NCI-H748 treated with DMSO at 0.1 percent for 48 hours (cell line): ENCODE measurements at places on chromosomes 2 and 18.

DNA sequence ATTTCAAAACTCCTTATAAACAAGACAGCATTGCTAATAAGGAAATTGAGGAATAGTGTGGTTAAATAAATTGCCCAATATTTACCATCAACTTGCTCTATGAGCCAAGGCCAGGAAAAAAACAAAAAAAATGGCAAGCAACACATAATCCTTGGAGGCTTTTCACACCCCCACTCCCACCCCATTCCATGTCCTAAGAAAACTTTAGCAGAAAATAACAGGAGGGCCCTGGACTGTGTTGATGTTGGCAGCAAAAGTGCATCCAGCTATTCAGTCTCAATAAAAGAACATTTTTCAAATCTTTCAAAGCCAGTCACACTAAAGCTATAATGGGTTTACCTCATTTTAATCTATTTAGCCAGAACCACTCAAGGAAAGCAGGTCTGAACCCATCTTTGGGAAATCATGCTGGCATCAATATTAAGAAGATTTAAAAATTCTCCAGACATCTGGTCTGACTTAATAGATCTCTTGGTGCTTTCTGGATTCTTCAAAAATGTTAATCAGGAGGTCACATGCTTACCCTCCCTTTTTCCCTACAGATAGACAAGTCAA, 34.6 kb upstream of the STK17B start:
- DNase-seq = no peak

- DNase-seq = peak; percentile 93
These were observed 786.8 kb downstream of the KCNJ3 start for GRCh38 chr2:155485141-155485842.

DNA sequence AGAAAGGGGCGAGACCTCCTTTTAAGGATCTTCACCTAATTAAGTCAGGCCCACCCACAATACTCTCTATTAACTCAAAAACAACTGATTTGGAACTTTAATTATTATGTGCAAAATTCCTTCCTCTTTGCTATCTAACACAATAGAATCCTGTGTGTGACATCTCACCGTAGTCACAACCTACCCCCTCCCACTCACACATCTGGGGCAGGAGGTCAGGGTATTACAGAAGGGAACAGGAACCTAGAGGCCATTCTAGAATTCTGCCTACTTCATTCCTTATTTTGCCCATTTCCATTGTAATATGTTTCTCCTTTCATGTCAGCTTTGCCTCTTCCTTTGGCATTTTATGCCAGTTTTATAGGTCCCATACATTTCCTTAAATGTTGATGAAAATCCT, 829.3 kb upstream of the ID2 start:
- DNase-seq = no peak

- DNase-seq = no peak
These were observed 543.7 kb downstream of the XIRP2 start for GRCh38 chr2:167431949-167432348.

GRCh38 chr2:101697124-101698013, at the start of gene MAP4K4:
Gene MAP4K4 (plus strand): TSS chr2:101697707. CDS start chr2:101698081, 374 bp downstream.
- DNase-seq = peak; percentile 13

- DNase-seq = peak; percentile 46
These were observed 25.1 kb upstream of the ARHGAP25 start for GRCh38 chr2:68709421-68709911.

DNA sequence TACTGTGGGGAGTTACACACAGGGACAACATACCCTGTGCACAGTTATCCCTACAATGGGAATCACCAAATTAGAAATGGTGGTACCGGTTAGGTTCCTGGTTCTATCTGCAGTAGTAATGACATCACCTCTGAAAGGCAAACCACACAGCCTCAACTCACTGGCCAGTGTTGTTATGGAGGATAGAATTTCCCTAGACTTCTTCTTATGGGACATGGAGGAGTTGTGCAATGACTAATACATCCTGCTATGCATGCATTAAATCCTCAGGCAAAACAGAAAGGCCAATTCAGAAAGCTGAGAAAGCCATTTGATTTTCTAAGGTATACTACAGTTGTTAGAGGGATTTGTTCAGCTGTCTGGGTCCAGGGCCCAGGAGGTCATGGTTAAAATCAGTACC, 439.3 kb downstream of the TMX3 start:
- DNase-seq = no peak

- no peak for DNase-seq
These were observed 48.9 kb downstream of the COX7A2L start for GRCh38 chr2:42312106-42312505.

- DNase-seq = no peak
These were observed 344.0 kb downstream of the ARHGAP15 start for GRCh38 chr2:143473216-143473615.

- DNase-seq = no peak
These were observed 53.9 kb downstream of the TNFRSF11A start for GRCh38 chr18:62379051-62379450.

- peak; percentile 72 for DNase-seq
These were observed at the start of gene ASXL3 for GRCh38 chr18:33577685-33578517. Gene ASXL3 (plus strand): TSS chr18:33578219. CDS start chr18:33578632, 413 bp downstream.

GRCh38 chr2:9278439-9278838, 71.8 kb downstream of the ASAP2 start:
- no peak for DNase-seq

DNA sequence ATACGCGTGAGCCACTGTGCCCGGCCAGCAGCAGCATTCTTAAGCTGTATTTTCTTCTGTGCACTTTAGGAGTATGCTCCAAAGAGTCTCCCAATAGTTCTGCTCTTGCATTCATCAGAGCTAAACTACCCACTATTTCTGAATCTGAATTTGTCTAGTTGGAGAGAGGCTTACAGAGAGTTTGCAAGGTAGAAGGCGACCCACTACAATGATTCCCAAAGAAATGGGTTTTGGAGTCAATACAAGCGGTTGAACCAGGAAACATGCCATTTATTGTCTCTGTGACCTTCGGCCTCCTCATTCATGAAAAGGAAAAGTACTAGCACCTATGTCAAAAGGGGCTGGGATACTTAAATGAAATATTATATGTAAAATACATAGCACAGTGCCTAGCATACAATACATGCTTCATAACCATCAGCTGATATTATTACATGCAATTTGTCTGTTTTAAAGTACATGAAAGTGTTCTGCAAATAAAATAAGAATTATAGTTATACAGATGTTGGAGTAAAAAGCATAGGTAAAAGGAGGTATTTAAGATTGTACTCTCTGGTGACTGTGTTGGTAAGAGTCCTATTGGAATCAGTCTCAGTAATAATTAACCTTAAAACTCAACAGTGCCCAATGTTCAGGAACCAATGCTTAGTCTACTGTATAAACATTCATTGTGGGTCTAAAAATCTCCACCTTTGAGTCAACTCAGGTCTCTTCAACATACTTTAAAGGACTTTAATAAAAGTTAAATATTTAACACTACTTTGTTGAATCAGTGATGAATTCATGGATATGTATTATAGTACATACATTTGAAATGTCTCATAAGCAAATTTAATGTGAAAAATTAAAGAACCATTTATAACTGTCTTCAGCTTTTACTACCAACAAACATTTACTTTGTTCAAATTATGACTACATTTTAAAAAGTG, 89.8 kb upstream of the GRB14 start:
- DNase-seq = no peak

DNA sequence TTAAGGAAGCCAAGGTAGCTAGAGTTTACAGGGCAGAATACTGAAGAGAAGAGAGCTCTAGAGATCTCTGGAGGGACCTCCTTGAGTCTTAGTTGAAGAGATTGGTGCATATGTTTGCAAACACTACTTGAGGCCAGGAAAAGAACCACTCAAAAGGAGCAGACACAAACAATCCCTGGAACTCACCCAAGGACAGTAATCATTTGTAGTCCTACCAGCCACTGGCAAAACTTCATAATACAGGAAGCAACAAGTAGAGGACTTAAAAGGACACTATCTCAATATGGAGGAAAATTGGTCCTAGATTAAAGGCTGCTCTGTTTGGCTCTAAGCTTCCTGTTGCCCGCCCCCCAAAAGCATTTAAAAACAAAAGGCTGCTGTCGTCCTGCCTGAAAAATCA, 46.9 kb upstream of the UBXN4 start:
- no peak for DNase-seq

- DNase-seq = no peak
These were observed 60.6 kb downstream of the SLC4A3 start for GRCh38 chr2:219687882-219688559.

GRCh38 chr2:164882276-164882675, 40.7 kb upstream of the COBLL1 start:
- no peak for DNase-seq

- peak; percentile 27 for DNase-seq
These were observed 83.0 kb downstream of the LPIN1 start for GRCh38 chr2:11829324-11829946.

DNA sequence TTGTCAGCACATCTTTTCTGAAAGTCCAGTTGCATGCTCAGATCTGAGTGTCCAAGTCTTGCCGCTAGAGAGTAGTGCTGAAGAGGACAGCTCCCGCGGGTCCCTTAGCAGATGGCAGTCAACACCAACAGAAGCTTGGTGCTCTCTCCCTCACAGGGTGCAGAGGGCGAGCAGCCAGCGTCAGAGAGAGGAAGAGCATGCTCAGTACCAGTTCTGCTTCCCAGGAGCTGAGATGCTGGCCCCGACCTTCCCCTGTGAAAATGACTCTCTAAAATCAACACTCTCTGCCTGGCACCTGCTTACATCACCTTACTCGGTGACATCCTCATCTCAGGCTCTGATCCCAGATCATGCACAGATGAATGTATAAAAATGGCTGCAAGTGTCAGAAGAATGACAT, 86.0 kb upstream of the TWIST2 start:
- no peak for DNase-seq

DNA sequence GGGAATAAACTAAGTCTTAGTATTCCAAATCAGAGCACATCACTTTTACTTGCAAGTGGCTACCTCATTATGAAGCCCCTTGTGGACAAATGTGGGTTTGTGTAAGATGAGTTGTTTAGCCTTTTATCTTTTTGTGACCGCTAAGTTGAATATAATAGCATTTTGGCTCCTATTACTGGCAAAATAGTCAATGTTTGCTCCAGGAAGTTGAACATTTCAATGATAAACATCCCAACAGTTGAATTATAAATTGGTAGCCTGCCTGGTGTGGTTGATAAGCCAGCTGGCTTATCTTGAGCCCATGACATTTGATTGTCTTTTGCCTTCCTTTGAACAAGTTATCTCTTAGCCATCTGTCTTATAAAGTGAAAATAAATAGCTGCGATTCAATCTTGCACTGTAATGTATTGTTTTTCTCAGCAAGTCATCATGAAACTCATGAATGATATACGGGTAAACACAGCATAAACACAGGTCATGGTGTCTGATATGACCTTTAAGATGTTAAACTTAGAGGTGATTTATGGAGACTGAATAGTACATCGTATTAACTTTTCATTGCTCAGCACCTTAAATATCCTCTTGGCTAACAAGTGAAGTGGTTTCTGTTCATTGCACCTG, 338.4 kb downstream of the SOCS6 start:
- peak; percentile 24 for DNase-seq

GRCh38 chr2:37984589-37984988, 59.5 kb downstream of the RMDN2 start:
- DNase-seq = no peak

DNA sequence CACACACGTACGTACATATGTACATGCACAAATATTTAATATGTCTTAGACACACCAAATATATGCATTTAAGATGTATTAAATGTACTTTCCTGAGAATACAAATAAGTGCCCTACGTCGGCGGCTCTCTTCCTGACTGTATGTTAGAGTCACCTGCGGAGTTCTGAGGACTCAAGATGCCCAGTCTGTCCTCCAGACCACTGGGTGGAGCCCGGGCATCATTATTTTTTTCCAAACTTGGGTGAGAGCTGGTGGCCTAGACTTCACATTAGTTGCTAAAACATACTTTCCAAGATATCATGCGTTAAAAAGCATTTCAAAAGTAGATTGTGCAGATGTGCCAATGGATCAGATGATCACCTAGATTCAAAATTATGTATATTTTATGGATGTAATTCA, 2.9 kb downstream of the IL18R1 start:
- DNase-seq = no peak

DNA sequence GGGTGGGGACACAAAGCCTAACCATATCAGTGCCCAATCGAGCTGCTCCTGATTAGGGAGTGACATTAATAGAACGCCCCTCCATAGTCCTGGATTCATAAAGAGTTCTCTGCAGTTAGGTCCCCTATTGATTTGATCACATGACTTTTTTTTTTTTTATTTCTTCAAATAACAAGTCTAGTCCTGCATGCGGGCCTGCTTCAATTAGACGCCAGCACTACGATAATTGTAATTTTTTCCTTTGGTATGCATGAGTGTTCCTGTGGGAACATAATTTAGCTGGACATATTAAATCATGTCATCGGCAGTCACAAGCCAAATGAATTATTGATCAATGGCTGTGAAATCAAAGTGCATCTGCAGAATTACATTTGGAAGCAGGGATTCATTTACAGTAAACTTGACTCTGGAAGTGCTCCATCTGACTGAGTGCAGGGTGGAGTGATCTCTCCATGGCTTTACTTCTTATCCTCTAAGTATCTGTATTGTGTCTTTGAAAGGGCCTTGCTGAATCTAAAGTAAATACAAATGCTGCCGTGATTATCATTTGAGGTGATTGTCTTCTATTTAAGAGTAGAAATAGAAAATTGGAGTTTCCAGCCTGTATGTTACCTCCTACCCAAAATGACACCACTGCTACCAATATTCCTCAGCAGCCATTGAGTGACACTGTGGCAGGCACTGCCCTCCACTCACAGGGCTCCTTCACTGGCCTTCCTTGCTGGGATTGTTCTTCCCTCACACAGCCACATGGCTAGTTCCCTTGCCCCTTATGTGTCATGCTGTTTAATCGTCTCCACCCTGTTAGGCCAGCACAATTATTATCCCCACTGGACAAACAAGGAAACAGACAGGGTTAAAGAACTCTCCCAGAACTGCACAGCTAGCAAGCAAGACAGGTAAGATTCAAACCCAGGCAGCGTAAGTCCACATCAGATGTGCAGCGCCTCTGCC, 337.4 kb upstream of the ID2 start:
- DNase-seq = peak; percentile 6

- no peak for DNase-seq
These were observed 270.6 kb upstream of the MMADHC start for GRCh38 chr2:149858216-149858615.

GRCh38 chr2:134657650-134658250, 61.0 kb downstream of the TMEM163 start:
- no peak for DNase-seq

DNA sequence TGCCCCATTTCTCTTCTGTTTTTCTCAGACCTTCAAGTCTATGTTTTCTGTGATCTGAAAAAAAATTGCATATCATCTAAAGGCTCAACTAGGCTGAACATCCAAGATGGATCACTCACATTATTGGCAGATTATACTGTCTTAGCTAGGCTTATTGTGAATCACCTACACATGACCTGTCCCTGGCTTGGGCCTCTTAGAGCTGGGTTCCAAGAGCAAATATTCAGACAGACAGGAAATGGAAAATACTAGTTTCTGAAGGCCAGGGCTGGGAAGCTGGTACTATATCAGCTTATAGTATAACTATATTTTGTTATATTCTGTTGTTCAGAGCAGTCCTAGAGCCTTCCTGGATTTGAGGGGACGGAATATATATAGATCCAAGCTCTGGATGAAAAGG, 90.3 kb downstream of the PIK3C3 start:
- DNase-seq = no peak
